ENCODE measurements at places on chromosomes 2 and 18. TPM values are rescaled to one million over a fixed set of nuclear protein-coding genes. Genes with fewer than 3 reads are reported as not detected.
A peak's percentile ranks its signal among the peaks of the same experiment; 100 is the strongest.

DNA sequence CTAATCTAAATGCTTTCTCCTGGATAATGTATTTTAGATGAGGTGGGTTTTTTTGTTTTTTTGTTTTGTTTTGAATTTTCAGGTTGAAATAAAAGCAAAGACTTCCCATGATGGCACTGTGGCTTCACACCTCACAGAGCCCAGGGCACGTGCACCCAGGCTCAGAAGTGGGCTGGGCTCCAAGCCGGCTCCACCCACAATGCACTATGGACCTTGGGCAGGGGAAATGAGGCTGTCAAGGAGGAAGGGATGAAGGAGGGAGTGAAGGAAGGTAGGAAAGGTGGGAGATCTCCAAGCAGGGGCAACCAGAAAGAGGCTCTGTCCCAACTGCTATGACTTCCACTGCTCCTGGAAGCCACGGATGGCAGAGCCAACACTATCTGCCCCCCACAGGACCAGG lies 60.4 kb downstream of the BIN1 start:
- DNase-seq = peak; percentile 9

DNA sequence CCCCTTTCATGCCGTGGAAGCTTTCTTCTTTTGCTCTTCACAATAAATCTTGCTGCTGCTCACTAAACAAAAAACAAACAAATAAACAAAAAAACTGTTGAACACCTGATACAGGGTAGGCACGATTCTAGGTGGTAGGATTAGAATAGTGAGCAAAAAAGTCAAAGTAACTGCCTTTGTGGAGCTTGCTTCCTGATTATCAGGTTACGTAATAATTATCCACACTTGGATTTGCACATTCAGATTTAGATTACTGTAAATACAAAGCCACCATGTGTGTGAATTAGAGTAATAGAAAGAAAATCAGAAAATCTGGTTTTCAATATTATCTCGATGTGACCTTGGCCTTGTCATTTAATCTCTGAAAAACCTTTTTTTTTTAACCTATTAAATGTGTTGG lies 307.1 kb downstream of the NRXN1 start:
- DNase-seq = no peak

DNA sequence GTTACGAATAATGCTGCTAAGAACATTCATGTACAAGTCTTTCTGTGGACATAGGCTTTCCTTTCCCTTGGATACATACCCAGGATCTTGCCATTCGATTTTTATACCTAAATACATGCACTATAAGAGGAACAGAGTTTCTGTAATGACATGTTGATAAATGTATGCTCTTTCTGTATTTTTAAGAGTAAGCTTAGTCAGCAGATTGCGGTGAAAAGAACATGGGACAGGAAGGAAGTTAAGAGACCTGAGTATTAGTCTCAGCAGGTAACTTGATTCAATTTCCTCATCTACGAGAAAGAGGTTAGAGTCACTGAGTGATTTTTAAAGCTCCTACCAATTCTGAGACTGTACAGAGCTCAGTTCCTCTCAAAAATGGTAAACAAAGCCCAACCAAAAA lies 2.6 kb upstream of the TLK1 start:
- no peak for DNase-seq

The DNER gene
- total RNA-seq = not detected

The C2orf92 gene
- 7.4 TPM for total RNA-seq

All from activated CD4-positive, alpha-beta T cell treated with anti-CD3 and anti-CD28 coated beads for 36 hours (primary cell).